ENCODE measurements at places on chromosomes 7 and 10. TPM values are rescaled to one million over a fixed set of nuclear protein-coding genes. Genes with fewer than 3 reads are reported as not detected.

MOGAT3 gene
- not detected for total RNA-seq

SPDYE2 gene
- total RNA-seq = 0.31 TPM

PON1 gene
- not detected for total RNA-seq

EPDR1 gene
- 0.52 TPM for total RNA-seq

Data from activated CD8-positive, alpha-beta T cell treated with anti-CD3 and anti-CD28 coated beads, Interleukin-2, amount 10 ng/mL, durations not matched to agents 7 days and 5 days (primary cell).